Smooth muscle cell of bladder (primary cell): ENCODE measurements at places on chromosomes 3 and 15. TPM values are rescaled to one million over a fixed set of nuclear protein-coding genes. Genes with fewer than 3 reads are reported as not detected.

Gene PLSCR2
- total RNA-seq: not detected in 2 replicates

Gene TLR9
- total RNA-seq: under 0.01 TPM in 1 of 2 replicates, not detected in the other

Gene PARP15
- 0.09 and 0.14 TPM in 2 replicates for total RNA-seq

Gene PCSK6
- total RNA-seq: 7.7 and 11.6 TPM in 2 replicates

Gene SYNPR
- not detected in 2 replicates for total RNA-seq

Gene TPRG1
- total RNA-seq: 0.43 and 0.55 TPM in 2 replicates
